Activated T-helper 2 cell treated with anti-CD3 and anti-CD28 coated beads, Interferon-gamma antibody, Interleukin-2, Interleukin-4, amounts not matched to agents 10 μg/mL and 5 μg/mL and 100 μg/mL, durations not matched to agents 14 hours and 24 hours and 36 hours (primary cell): ENCODE measurements at places on chromosomes 7 and 10. TPM values are rescaled to one million over a fixed set of nuclear protein-coding genes. Genes with fewer than 3 reads are reported as not detected.

The LANCL2 gene
- total RNA-seq = 8.6 and 9.5 TPM in 2 replicates

The LRRC18 gene
- not detected in 2 replicates for total RNA-seq

The DGKI gene
- total RNA-seq = 2.8 and 3.9 TPM in 2 replicates

The GNAT3 gene
- not detected in 2 replicates for total RNA-seq

The MPP7 gene
- total RNA-seq = 0.60 and 0.73 TPM in 2 replicates

- no peak for DNase-seq
Observed at GRCh38 chr7:116242178-116242577, 31.8 kb downstream of the TES start.

- DNase-seq = no peak
Observed at GRCh38 chr7:121376979-121377378, 19.1 kb downstream of the FAM3C start.

DNA sequence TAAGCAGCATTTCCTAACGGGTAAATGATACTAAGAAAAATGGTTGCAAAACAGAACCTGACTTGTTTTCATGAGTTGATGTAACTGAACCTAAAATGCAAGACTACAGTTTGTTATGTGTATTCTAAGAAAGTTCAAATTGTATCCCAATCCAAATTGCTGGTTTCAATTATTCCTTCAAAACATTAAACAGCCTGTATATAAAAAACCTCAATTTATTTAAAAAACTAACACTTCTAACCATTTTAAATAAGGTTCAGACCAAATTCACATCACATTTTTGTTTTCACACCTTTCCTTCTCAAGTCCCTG, 80.9 kb downstream of the LRRC17 start:
- DNase-seq = no peak

DNA sequence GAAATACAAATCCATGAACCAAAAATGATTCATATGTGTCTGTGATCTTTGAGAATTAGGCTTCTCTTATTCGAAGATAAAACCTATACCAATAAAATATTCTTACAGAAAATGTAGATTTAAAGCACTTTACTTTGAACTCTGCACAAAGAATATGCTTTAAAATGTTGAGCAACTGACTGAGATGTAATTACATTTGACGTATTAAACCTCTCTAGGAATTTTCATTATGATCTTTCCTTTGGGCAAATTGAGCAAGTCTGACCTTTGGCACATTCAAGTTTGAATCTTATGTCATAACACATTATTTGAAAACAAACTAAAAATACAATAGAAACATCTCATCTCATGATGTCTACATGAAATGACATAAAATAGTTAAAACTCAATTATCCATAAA, 69.2 kb upstream of the AHR start:
- DNase-seq = no peak

DNA sequence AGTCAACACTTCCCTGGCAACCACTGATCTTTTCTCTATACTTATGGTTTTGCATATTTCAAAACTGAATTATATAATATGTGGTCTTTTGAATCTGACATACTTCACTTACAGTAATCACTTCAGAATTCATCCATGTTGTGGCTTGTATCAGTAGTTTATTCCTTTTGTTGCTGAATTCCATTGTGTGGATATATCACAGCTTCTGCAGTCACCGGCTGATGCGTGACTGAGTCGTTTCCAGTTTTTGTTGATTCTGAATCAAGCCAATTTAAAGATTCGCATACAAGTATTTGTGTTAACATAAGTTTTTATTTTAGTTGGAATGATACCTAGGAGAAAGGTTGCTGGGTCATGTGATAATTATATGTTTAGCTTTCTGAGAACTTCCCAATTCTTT, 672.5 kb upstream of the ANKRD30A start:
- DNase-seq = no peak

GRCh38 chr10:95741807-95742467, 14.0 kb upstream of the ENTPD1 start:
- DNase-seq = no peak

DNA sequence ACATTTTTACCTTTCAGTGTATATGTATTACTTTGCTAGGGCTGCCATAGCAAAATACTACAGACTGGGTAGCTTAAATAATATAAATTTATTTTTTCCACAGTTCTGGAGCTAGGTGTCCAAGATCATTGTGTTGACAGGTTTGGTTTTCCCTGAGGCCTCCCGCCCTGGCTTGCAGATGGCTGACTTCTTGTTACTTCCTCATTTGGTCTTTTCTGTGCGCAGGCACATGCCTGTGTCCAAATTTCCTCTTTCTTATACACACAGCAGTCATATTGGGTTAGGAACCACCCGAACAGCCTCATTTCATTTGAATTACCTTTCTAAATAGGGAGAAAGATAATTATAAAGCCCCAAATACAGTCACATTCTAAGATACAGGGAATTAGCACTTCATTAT, 521.6 kb upstream of the SORCS1 start:
- DNase-seq = no peak

DNA sequence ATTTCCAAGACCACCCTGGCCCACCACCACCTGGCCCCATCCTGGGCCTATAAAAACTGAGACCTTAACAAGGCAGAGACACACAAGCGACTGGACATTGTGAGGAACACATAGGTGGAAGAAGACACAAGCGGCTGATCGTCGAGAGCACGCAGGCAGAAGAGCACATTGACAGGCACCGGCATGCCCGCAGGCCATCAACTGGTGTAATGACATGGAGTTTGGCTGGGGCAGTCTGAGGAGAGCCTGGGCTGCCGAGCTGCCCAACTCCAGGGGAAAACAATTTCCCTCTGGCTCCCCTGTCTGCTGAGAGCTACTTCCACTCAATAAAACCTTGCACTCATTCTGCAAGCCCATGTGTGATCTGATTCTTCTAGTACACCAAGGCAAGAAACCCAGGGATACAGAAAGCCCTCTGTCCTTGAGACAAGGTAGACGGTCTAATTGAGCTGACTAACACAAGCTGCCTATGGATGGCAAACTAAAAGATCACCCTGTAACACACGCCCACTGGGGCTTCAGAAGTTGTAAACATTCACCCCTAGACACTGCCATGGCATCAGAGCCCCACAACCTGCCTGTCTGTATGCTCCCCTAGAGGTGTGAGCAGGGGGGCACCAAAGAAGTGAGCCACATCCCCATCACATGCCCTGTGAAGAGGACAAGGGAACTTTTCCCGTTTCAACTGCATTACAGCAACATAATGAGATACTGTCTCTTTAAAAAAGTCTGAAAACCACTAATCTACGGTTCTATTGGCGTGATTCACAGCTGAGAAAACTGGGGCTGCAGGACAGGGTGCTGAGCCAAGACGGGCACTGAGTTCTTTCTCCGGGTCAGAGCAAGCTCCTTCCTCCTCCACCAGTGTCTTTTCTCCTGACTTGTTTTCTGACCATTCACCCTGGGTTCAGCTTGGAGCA, 18.5 kb upstream of the TNS3 start:
- DNase-seq = no peak

DNA sequence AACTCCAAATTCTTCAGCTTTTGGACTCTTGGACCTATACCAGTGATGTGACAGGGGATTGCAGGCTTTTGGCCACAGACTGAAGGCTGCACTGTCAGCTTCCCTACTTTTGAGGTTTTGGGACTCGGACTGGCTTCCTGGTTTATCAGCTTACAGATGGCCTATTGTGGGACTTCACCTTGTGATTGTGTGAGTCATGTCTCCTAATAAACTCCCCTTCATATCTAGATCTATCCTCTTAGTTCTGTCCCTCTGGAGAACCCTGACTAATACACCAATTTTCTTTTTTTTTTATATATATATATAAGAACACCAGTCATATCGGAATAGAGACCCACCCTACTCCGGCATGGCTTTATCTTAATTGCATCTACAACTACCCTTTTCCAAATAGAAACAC, 166.8 kb downstream of the ETV1 start:
- no peak for DNase-seq

- DNase-seq = no peak
Observed at GRCh38 chr7:44226396-44226753, 25.6 kb downstream of the YKT6 start.

GRCh38 chr7:101165075-101165957, at the start of gene VGF:
Gene VGF (minus strand): TSS chr7:101165569. CDS start chr7:101164843, 726 bp downstream.
- peak; percentile 89 for DNase-seq

DNA sequence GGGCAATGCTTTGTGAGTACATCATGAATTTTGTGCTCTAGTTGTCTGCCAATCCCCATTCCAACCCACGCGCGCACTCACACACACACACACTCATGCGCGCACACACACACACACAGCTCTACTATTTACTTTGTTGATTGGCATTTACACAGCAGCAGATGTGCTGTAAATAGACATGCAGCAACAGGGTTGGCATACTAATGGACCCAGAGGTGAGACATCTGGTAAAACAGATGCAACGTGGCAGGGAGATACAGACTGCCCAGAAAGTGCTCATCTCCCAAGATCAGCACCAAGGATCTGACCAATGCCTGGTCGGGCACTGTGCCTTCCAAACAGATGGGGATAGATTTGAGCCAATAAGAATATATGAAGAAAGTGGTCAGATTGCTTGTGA, 873.0 kb downstream of the SORCS3 start:
- DNase-seq = no peak

GRCh38 chr10:97731346-97732051, 5.4 kb upstream of the ZFYVE27 start:
- DNase-seq = no peak
